ENCODE measurements at places on chromosomes 2 and 18.

DNA sequence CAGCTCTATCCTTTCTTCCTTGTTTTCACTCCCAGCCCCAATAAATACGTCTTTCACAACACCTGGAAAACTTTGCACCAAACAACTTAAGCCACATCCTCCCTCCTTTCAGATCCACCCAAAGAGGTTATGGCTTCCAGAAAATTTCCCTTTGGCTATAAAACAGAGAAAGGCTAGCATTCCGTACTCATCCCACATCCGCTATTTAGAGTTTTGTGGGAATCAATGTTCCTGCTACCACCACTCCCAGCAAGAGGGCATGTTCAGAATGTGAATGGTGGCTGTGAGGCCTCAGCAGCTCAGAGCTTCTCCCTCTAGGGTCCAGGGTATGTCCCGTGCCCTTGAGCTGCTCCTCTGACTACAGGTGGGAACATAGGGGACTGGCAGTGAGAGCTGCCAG is 214.6 kb downstream of the NCK2 start:
- no peak for DNase-seq

- no peak for DNase-seq
Measured at GRCh38 chr2:127414638-127415592, 3.3 kb upstream of the PROC start.

DNA sequence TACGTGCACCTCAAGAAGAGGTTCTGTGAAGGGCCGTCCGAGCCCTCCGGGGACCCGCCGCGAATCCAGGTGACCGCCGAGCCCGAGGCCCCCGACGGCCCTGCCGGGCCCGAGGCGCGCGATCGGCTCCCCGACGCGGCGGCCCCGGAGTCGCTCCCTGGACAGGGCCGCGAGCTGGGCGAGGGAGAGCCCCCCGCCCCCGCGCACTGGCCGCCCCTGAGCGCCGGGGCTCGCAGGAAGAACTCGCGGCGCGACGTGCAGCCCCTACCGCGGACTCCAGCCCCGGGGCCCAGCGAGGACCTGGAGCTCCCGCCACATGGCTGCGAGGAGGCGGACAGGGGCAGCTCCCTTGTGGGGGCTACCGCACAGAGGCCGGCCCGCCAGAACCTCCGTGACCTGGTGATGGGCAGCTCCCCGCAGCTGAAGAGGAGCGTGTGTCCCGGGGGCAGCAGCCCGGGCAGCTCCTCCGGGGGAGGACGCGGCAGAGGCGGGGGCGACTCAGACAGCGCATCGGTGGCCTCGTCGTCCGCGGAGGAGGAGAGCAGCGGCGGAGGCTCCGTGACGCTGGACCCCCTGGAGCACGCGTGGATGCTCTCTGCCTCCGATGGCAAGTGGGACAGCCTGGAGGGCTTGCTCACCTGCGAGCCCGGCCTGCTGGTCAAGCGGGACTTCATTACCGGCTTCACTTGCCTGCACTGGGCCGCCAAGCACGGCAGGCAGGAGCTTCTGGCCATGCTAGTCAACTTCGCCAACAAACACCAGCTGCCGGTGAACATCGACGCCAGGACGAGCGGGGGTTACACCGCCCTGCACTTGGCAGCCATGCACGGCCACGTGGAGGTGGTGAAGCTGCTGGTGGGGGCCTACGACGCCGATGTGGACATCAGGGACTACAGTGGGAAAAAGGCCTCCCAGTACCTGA is 812 bp downstream of the SOWAHC start:
- DNase-seq: no peak

- DNase-seq: no peak
Measured at GRCh38 chr2:71714601-71715240, 261.4 kb downstream of the DYSF start.

- DNase-seq: peak; percentile 28
Measured at GRCh38 chr2:67389286-67389685, 7.8 kb upstream of the ETAA1 start.

- no peak for DNase-seq
Measured at GRCh38 chr18:77074431-77074830, 58.2 kb downstream of the MBP start.

GRCh38 chr2:102589444-102589843 is 29.9 kb upstream of the SLC9A2 start:
- no peak for DNase-seq

GRCh38 chr2:70078384-70078783 is 8.9 kb upstream of the PCBP1 start:
- no peak for DNase-seq

GRCh38 chr18:25044694-25045093 is 307.3 kb downstream of the ZNF521 start:
- DNase-seq: no peak

DNA sequence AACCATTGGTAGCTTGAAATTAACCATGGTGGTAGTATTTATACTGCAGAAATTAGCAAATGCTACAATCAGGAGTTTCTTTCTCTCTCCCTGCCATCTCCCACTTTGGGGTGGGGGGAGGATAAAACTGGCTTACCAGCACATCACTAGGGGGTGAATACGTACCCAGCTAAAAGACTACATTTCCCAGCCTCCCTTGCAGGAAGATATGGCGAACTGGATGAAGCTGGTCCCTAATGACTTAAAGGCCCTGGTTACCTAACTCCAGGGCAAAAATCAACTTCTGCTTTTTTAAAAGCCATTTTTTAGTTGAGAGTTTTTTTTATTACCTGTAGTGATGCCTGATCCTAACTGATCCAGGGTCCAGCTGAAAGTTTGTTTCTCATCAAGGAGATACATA is 70.3 kb upstream of the RAB12 start:
- no peak for DNase-seq

GRCh38 chr2:19124135-19124534 is 234.3 kb downstream of the OSR1 start:
- DNase-seq: peak; percentile 26

- DNase-seq: no peak
Measured at GRCh38 chr2:12556762-12557161, 160.0 kb upstream of the TRIB2 start.

DNA sequence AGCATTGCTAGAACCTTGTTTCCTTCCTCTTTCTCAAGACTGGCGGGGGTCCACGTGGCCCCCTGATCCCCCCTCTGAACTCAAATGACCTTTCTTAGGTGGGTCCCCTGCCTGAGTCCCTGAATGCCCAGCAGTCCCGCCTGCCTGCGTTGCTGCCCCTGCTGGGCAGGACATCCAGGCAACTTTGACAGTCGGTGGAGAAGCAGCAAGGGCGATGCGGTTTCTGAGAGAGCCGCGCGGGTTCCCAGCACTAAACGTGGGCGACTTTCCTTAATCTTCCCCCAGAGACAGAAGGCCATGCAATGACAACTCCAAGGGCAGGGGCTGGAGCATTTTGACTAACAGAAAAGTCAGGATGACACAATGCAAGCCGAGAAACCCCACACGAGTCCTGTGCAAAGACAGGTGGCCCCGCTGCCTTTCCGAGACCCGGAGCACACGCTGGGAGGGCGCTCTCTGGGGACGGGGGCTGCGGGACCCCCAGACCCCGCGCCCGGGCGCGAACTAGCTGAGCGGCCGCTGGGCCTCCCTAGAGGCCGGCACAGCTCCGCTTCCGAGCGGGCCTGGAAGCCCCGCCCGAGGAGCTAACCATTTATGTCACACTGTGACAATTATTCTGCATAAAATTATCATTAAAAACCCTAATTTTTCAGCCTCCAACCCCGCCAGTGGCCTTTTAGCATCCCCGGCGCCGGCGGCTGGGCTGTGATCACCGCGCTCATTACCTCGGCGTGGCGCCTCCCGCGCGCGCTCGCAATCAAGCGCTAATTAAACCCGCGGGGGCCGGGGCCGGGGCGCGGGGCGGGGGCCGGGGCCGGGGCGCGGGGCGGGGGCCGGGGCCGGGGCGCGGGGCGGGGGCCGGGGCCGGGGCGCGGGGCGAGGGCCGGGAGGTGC is 27.4 kb downstream of the ASB18 start:
- DNase-seq: no peak

GRCh38 chr2:163751696-163752095 is 15.9 kb upstream of the FIGN start:
- no peak for DNase-seq

- no peak for DNase-seq
Measured at GRCh38 chr18:26722565-26722931, 143.0 kb downstream of the AQP4 start.

DNA sequence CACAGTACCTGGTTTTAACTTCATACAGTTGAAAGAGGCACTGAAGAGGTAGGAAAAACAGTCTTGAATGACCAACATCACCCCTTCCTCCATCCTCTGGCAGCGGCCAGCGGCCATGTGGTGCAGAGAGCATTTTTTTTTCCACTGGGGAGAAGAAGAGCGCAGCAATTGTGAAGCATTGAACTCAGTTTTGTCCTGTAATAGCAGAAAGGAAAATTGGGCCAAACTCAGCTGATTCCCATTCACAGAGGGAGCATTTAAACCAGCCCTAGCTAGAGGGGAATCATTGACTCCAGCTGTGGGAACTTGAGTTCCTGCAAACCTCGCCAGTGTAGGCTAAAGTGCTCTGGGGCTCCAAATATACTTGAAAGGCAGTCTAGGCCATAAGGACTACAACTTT is 316.6 kb upstream of the CHST9 start:
- DNase-seq: no peak

GRCh38 chr2:197124639-197125390 is 185.8 kb downstream of the ANKRD44 start:
- no peak for DNase-seq

DNA sequence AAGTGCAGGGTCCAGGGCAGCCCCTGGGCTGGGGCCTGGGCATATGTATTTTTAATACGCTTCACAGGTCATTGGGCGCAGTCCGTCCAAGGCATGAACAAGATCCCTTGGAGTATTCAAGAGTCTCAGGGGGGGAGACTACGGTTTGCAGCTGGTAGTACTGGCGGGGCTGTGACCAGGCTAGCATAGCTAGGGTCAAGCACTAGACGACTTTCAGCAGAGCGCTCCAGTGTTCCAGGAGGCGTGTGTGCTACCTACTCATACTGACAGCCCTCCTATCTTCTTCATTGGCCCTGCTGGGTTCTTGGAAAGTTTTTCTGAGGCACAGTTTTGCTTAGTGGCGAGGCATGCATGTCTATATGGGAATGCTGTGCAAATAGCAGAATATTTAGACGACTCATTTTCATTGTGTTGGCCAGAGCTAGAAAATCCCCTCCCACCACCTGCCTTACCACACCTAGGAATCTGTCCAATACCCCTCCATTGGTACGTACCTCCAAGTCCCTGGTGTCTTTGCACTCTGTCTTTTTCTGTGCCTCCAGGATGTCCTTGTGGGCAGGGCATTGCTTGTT is 68.2 kb downstream of the GLI2 start:
- DNase-seq: no peak

GRCh38 chr2:9663008-9663879 is 32.4 kb upstream of the YWHAQ start:
- no peak for DNase-seq

GRCh38 chr2:196293751-196294515 is 122.6 kb upstream of the STK17B start:
- peak; percentile 95 for DNase-seq

- no peak for DNase-seq
Measured at GRCh38 chr18:69747388-69747787, 200.3 kb downstream of the CD226 start.

DNA sequence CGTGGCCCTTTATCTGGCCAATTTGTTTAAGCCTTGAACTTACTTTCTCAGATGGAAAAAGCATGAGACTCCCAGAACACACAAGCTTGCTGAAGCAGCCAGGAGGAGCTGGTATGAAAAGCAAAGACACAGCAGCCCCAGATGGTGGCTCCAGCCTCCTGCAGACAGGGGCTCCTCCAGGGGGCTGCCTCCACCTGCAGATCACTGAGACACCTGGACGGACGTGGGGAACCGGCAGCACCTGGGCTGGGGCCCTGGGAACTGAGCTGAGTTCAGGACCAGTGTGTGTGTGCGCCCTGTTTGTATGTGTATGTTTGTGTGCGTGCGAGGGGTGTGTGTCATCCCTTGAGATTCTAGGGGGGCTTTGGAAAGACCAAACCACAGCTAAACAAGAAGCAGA is 8.6 kb downstream of the CYS1 start:
- DNase-seq: no peak

GRCh38 chr2:239249048-239249447 is 151.8 kb downstream of the HDAC4 start:
- no peak for DNase-seq

GRCh38 chr18:66735933-66736332 is 132.0 kb upstream of the CDH19 start:
- DNase-seq: no peak

GRCh38 chr2:174611006-174611405 is 13.4 kb upstream of the WIPF1 start:
- no peak for DNase-seq

DNA sequence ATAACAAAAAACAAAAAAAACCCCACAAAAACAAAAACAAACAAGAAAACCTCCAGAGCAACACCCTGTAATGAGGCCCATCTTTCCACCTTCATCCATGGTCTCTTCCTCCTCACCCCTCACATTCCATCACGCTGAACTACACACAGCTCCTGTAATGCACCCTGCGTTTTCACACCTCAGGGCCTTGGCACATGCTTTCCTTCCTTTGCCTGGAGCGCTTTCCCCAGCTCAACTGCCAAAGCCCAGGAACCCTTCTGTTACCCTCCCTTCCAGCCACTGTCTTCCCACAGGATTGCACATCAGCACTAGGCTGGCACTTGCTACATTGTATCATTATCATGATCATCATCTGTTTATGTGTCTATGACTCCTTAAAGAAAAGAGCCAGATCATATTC is 29.4 kb downstream of the TMEM247 start:
- no peak for DNase-seq

DNA sequence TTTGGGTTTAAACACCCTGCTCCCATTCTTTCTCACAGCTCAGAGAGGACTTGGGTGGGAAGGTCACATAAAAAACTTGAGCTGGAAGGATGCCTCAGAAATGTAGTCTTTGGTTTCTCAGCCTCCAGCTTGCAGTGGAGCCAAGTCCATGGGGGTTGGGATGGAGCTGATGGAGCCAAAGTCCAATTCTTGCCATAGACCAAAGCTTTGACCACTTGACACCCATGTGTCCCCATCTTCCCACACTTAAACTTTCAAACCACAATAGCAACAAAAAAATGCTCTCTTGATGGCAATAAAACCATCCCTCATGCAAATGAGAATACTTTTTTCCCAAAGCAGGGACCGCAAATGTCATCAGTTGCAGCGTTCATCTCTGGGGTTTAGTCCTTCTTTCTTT is 14.7 kb upstream of the DAW1 start:
- no peak for DNase-seq

GRCh38 chr2:88733155-88733902 is 41.9 kb downstream of the RPIA start:
- DNase-seq: peak; percentile 74
